ENCODE measurements at places on chromosomes 2 and 18.

DNA sequence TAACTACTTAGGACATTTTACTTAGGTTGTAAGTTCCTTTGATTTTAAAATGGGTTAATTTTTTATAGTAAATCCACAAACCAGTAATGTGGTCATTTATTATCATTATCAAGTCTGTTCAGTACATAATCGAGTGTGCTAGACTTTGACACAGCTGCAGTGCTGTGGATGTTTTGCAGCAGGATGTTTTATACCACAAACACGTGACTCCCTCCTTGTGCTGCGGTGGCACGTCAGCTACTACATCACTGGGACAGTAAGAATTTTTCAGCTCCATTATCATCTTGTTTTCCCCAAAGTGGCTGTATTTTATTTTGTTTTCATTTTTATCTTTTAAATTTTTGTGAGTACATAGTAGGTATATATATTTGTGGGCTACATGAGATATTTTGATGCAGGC, 70.0 kb downstream of the ATP9B start:
- no peak for DNase-seq

DNA sequence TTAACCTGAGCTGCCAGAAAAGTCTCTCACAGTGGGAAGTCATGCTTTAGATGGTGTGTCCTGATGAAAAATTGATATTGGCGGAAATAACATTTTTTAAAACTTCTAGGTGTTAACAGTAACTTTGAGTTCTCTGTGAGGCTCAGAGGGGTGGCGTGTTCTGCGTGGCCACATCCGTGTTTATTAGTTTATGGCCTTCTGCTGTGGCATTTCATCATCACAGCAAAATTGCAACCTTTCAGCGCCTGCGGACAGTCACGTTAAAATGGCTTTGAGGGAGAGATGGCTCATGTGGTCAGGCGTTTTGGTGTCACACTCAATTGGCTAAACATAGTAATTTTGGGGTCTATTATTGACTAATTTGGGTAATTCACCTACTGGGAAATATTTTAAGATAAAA, 42.4 kb downstream of the KLHL29 start:
- no peak for DNase-seq

DNA sequence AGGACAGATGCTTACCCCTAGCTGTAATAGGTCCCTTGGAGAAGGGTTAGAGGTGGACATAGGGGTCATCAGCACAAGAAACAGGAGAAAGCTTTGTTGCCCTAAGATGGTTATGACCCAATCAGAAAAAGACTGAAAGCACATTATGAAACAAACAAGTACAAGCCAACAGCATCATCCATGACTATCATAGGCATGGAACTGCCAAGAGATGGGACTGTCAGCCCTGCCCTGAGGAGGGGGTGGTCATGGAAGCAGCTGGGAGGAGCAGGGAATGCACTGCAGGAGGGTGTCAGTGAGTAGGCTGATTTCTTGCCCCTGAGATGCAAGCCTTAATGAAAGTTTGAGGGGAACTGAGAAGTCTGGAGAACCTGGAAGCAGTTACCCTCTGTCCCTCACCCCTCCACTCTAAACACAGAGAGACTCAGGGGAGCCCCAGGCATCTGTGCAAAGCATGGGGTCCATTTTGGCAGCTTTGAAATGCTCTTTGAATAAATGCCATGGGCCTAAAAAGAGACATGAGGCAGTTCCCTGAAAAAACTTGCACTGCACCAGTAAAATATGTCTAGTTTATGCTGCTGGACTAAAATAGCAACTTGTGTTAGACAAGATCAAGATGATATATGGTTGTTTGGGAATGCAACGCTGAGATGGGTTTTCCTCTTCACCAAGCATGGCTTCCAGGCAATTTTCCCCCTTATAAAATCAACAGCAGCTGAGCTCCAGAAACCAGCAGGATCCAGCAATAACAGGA, 122.7 kb upstream of the ZFP36L2 start:
- no peak for DNase-seq

DNA sequence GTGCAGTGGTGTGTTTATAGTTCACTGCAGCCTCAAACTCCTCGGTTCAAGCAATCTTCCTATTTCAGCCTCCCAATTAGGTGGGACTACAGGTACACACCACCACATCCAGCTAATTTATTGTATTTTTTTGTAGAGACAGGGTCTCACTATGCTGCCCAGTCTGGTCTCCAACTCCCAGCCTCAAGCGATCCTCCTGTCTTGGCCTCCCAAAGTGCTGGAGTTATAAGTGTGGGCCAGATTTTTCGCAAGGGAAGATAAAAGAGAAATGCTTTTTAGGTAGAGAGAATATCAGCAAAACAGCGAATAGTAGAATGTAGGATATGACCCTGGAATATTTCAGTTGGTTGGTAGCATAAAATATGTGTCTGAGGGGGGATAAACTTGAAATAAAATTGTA, 4.3 kb downstream of the DDX1 start:
- no peak for DNase-seq

DNA sequence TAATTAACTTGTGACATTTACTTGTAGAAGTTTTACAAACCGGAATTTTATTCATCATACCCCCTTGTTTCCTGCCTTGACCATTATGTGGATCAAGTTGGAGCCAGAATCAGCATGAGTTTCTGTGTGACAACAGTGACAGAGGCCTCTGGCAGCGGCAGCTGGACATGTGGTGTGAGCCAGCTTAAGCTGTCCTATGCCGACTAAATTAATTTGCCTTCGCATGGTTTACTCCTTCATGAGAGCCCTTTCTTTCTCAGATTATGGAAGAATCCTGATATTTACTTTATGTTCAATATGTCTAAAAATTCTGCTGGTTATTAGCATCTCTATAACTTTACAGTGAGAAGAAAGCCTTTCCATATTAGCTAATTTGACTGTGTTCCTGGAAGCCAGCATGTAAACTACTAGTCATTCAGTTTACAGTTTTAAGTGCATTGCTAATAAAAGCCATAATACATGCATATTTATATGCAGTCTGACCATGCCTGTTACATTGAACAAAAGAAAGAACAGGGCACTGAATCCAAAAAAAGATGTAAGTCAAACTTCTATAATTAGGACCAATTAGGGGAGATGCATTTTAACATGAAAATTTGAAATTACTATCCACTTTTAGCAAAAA, 495.8 kb upstream of the ACVR2A start:
- no peak for DNase-seq
